Osteoblast (primary cell): ENCODE measurements at places on chromosomes 2 and 18. TPM values are rescaled to one million over a fixed set of nuclear protein-coding genes. Genes with fewer than 3 reads are reported as not detected.

ZNF804A gene
- under 0.01 TPM in 1 of 2 replicates, not detected in the other for total RNA-seq

SERPINB11 gene
- not detected in 2 replicates for total RNA-seq

MERTK gene
- 0.59 and 0.72 TPM in 2 replicates for total RNA-seq

CYP1B1 gene
- 827 and 849 TPM in 2 replicates for total RNA-seq

GALR1 gene
- not detected in 2 replicates for total RNA-seq

OTX1 gene
- total RNA-seq: not detected in 2 replicates

SERPINE2 gene
- 658 and 835 TPM in 2 replicates for total RNA-seq

SIX3 gene
- total RNA-seq: not detected in 2 replicates

REG1B gene
- total RNA-seq: not detected in 2 replicates

CDK5R2 gene
- not detected in 2 replicates for total RNA-seq

UBXN4 gene
- 75.6 and 89.0 TPM in 2 replicates for total RNA-seq

POTEJ gene
- total RNA-seq: not detected in 2 replicates

LRRC30 gene
- not detected in 2 replicates for total RNA-seq

SPTBN1 gene
- total RNA-seq: 249 and 250 TPM in 2 replicates

SATB2 gene
- total RNA-seq: 53.2 and 54.5 TPM in 2 replicates
